CD8-positive, alpha-beta T cell (primary cell): ENCODE measurements at places on chromosomes 5 and 9.

DNA sequence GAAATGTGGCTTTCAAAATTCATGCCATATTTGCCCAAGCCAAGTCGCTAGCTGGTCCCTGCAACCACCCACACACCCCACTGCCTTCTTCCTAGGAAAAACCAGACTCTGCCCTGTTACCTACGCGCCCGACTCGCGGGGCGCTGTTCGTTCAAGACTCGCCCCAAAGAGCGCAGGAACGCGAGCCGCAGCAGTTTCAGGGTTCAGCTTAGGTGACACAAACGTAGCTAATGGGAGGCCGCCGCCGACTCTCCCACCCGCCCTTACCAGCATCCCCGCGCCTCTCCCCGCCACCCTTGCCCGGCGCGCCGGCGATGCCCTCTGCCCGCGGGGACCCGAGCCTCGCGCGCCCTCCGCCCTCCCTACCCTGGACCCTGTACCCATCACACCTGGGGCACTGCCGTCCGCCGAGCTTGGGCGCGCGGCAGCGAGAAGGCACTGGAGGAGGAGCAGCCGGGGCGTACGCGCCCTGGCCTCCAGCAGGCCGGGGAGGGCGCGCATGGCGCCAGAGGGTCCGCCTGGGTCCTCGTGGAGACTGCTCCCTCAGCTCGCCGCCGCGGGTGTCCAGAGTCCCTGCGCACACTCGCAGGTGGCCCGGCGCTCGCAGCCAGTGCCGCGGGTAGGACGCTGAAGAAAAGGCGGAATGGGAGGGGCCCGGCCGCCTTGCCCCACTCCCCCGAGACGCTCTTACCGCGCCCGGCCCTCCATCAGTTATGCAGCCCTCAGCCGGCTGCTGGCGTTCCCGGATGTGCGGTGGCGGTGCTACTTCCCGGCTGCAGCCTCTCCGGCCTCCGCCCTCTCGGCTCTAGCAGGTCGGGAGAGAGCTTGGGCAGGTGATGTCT lies at the start of gene EMB:
Gene EMB (minus strand): TSS at position 638 of the 842 bp plus-strand sequence. CDS start 137 bp downstream, at position 501.
- DNase-seq: peak; percentile 88

GRCh38 chr9:23603311-23603710 lies 222.7 kb downstream of the ELAVL2 start:
- DNase-seq: no peak

- peak; percentile 60 for DNase-seq
Measured at GRCh38 chr9:89605465-89606048, 745 bp downstream of the GADD45G start.

GRCh38 chr5:17069995-17070511 lies 134.0 kb upstream of the MYO10 start:
- DNase-seq: no peak

- no peak for DNase-seq
Measured at GRCh38 chr5:16934123-16934522, 2.0 kb downstream of the MYO10 start.

DNA sequence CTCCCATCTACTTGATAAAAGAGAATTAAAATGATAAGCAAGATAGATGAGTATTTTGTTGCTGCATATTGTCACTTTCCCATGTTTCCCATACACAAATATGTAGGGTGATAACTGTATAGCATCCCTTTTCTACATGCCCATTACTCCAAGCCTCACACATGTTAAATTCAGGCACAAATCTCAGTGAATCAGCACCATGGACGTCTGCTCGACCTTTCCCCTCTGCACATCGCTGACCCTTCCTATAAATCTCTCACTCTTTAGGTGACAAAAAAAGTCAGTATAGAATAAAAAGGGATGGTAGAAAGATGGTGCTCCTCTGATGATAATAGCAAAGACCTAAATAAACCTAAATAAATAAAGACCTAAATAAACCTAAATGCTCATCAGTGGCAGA lies 1097.7 kb upstream of the C9orf72 start:
- no peak for DNase-seq

GRCh38 chr5:143262393-143263174 lies 140.9 kb downstream of the NR3C1 start:
- DNase-seq: peak; percentile 12

GRCh38 chr5:34547300-34548085 lies 108.6 kb upstream of the RAI14 start:
- DNase-seq: no peak

GRCh38 chr9:133306242-133307204 lies 29.5 kb downstream of the SURF6 start:
- DNase-seq: no peak

DNA sequence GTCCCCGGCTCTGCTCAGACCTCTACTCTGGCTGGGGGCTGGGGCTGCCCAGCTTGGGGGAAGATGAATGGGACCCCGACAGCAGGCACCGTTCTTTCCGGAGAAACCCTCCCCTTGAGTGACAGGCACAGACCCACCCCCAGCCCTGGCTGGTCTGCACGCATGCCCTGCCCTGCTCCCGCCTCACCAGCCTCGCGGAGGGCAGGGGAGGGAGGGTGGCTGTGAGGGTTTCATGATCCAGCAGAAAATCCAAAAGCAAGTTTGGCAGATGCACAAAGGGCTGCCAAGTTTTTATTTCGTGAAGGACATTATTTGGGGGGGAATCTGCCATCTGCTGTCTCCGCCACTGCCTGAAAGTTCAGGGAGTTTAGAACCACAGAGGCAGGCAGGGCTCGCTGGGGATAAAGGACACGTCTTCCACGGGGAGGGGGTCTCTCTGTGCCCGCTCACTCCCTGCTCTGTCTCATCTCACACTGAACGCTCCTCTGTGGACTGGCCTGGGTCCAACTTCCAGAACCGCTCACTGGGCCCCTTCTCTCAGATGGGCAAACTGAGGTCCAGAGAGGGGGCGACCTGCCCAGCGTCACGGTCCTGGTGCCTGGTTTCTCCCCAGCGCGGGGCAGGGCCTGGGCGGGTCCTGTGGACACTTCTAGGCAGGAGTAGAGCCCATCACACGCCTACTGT lies 92.9 kb downstream of the RXRA start:
- DNase-seq: no peak

DNA sequence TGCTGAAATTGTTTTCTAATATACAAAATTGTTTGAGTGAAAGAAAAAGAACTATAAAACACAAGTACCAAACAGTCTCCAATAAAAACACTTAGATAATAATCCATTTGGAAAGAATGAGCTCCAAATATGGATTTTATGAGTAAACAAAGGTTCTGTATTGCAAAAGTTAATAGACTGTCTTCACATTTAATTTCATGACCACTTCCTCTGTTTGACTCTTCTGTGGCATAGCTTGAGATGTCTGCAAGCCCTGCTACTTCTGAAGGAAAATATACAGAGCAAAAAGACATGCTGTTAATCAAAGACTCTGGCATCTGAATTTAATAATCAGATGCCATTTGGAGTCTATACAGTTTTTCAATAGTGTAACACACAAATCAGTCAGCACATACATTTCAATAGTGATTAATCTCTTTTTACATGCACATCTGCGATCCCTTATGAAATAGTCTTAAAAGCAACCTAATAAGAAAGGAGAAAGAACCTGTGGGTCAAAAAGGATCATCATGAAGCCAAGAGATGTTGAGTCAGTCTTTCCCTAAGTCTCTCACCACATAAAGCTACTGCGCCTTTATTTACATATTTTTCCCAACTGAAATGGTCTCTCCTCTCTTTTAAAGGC lies 165.4 kb upstream of the LHFPL2 start:
- DNase-seq: no peak

DNA sequence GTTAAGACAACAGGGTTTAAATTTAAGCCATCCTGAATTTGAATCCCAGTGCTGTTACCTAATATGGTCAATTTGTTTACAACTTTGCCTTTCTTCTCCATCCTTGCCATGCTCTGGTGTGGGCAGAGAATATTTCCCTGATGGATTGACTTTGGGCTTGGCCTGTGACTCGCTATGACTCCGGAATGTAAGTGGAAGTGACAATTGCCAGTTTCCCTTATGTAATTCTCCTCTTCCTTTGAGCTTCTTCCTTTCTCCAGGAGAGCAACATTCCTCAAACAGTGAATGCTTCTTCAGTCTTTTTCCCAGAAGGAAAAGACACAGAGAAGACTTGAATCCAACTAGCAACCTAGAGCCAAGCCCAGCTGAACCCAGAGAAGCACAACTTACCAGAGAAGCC lies 159.1 kb downstream of the LURAP1L start:
- no peak for DNase-seq

DNA sequence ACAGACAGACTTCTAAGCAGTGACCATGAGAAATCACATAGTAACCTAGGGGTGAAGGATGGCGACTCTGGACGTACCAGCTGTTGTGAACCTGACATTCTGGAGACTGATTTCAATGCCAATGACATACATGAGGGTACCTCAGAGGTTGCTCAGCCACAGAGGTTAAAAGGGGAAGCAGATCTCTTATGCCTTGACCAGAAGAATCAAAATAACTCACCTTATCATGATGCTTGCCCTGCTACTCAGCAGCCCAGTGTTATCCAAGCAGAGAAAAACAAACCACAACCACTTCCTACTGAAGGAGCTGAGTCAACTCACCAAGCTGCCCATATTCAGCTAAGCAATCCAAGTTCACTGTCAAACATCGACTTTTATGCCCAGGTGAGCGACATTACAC lies 38.0 kb upstream of the CCDC152 start:
- no peak for DNase-seq

DNA sequence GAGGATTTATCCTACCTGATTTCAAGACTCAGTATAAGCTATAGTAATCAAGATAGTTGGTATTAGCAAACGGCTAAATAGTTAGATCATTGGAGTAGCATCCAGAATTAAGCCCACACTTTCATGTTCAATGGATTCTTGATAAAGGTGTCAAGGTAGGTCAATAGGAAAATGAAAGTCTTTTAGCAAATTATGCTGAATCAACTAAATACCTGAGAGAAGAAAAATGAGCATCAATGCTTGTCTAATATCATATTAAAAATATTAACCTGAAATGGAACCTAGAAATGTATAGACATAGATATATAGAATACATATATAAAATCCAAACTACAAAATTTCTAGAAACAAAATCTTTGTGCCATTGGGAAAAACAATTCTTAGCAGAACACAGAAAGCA lies 685.6 kb downstream of the DTWD2 start:
- no peak for DNase-seq

GRCh38 chr9:74478606-74479005 lies 18.5 kb upstream of the RORB start:
- DNase-seq: no peak

DNA sequence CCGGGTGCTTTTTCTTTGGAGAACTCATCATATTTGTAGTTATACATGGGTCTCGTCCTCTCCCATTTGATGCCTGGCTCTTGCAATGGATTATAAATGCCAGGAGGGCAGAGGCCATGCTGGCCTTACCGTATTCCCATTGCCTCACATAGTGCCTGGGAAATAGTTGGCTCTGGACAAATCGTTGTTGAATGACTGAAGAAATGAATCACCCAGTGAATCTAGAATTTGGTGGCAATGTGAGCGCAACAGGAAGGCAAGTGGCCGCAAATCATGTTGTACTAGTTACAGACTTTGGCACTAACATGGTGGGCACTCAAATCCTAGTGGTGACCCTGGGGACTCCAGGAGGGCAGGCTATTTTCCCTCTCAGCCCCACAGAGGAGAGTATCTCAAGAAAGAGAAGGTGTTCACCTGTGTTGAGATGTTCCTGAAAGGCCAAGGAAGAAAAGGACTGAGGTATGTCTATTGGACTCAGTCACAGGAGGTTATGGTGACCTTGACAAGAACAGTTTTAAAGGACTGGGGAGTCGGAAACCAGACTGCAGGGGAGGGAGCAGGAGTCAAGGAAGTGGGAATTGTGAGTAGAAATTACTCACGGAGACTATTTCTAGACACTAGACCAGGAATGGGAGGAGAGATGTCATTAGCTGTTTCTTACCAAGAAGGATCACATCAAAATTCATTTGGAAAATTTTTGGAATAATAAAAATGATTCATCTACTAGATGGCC lies 61.7 kb upstream of the COL15A1 start:
- DNase-seq: no peak

DNA sequence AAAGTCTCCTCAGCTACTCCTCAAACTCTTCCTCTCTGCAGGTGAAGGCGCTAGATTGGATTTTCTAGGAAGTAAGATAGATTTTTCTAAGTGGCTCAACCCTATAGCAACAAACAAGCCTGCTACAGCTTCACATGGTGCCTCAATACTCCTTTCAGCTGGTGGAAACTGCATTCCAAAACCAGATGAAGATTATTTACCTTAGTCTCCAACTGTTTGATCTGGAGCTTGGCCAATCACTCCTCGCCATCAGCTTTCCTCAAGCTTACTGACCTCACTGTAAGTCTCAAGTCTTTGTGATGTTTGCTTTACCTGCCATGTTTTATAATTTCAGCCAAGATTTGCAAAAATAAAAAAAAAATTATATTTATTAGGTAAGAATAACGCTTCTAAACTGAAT lies 622.4 kb downstream of the CHSY3 start:
- DNase-seq: no peak

- DNase-seq: no peak
Measured at GRCh38 chr5:100827481-100827889, 75.6 kb downstream of the ST8SIA4 start.

- no peak for DNase-seq
Measured at GRCh38 chr9:107637421-107638420, 148.2 kb upstream of the KLF4 start.

GRCh38 chr9:126113756-126114408 lies 212.7 kb upstream of the MVB12B start:
- no peak for DNase-seq

DNA sequence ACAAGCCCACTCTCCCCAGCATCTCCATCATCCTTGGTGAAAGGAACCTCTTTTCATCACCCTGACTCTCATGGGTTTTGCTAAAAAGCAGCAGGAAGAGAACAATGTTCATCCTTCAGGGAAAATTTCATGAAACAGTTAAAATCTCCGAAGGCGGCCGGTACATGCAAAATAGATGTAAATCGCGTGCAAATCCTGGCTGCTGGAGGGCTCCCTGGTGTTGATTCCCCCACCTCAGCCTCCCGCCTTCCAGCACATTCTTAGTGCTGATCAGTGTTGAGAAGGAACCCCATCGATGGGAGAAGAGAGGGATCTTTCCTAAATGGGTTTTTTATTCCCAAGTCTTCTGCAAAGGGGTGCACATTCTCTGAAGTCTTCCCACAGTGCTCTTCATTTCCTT lies 8.7 kb upstream of the GFI1B start:
- DNase-seq: no peak

DNA sequence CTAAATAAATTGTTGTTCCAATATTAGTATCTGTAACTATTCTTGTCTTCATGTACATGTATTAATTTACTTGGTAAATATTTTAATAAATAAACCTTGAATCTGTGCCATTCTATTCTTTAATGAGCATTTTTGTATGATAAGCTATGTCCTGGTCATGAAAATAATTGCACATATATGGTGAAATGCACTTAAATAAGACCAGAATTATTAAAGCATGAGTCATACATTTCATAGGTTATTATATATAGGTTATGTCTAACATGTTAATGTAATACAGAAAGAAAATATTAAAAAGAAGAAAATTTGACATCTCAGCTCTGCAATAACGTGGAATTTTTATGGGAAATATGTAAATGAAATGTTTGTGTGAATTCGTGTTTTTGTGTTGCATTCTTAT lies 1168.1 kb downstream of the TAF11L14 start:
- no peak for DNase-seq

- DNase-seq: no peak
Measured at GRCh38 chr5:10235350-10235749, 14.3 kb downstream of the ATPSCKMT start.
